Activated naive CD4-positive, alpha-beta T cell treated with anti-CD3 and anti-CD28 coated beads, Interleukin-2, amount 10 ng/mL, durations not matched to agents 7 days and 5 days (primary cell): ENCODE measurements at places on chromosomes 2 and 18.
A peak's percentile ranks its signal among the peaks of the same experiment; 100 is the strongest.

- DNase-seq, result no peak
Observed at GRCh38 chr2:193228276-193228675, 1033.5 kb upstream of the TMEFF2 start.

GRCh38 chr2:215861607-215862350 is 151.6 kb downstream of the MREG start:
- DNase-seq, result no peak

GRCh38 chr18:51171223-51171622 is 26.3 kb downstream of the MEX3C start:
- no peak for DNase-seq

DNA sequence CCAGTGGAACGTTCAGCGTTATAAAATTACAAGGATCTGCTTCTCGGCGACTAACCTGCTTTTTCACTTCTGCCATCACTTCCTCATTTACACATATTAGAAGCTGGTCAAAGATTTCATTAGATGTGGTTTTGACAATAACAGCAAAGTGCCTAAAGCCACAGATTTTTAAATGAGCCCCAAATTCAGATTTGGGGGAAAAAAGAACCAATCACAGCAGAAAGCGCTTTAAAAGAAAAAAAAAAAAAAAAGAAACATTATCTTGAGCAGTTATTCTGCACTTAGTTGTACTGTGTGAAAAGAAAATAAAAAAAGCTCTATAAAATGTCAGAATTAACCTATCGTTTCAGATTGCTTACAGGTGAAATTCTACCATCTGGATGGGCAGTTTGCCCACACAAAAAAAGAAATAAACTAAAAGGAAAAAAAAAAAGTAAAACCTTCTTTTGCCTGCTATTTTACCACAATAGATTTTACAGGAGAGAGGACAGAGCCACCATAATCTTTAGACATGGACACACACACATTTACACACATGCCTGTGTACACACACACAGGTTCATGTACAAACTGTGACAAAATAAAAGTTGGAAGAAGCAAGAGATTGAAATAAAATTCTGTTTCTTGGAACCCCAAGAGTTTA is 167.2 kb downstream of the TCF4 start:
- DNase-seq, result no peak

GRCh38 chr2:157259386-157259785 is 1.9 kb downstream of the GALNT5 start:
- no peak for DNase-seq

DNA sequence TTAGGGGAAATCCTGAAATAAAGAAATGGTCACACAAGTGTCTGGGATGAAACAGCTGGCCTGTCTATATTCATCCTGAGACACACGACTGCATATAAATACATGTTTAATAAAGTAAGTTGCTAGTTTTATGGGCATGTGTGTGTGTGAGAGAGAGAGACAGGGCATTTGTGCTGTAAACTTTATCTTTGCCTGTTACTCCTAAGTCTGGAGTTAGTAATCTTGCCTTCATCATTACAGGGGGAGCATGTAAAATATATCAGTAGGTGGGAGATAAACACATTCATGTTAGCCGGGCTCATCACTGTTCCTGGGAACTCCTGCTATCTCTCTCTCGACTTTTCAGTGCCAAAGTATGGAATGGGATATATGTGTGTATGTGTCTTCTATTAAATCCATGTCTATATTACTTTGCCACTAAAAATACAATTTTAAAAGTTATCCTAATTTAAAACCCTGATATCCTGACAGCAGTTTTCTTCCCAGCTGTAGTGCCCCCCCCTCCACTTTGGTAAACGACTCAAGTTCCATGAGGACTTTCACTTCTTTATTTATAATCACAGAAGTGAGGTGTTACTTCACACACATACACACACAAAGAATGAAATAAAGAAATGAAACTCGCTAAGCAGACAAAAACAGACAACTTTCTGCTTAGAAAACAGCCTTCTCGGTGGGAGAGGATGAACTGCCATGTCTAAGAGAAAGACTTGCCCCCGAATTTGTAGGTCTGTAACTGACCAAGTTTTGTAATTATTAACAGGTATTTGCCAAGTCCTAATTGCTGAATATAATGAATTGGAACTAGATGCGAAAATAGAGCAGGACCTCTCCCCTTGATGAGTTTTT is 947 bp downstream of the ZEB2 start:
- DNase-seq, result no peak

- DNase-seq, result no peak
Observed at GRCh38 chr2:47237375-47238334, 82.5 kb upstream of the STPG4 start.

DNA sequence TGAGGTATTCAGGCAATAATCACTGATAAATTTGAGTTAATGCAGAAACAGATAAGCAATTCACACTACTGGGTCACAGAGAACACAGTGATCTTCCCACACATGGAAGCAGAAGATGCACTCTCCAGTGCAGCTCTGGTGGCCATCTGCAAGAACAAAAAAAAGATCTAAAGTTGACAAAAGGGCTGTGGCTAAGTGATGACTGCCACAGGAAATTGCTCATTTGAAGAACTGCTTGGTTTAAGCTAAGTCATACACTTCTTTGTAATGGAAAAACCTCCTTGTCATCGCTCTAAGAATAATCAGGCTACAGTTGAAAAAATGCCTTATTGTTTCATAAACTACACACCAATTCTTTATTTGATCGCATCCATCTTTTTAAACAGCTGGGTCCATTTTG is 115.1 kb downstream of the DTNB start:
- peak; percentile 61 for DNase-seq

GRCh38 chr2:229133155-229133772 is 137.8 kb downstream of the PID1 start:
- no peak for DNase-seq

GRCh38 chr2:143140864-143141661 is 11.8 kb downstream of the ARHGAP15 start:
- no peak for DNase-seq

GRCh38 chr18:26460449-26461091 is 87.8 kb downstream of the KCTD1 start:
- DNase-seq, result no peak

GRCh38 chr2:68767996-68768395 is 33.4 kb downstream of the ARHGAP25 start:
- DNase-seq, result no peak

- no peak for DNase-seq
Observed at GRCh38 chr2:47654790-47655562, 128.0 kb upstream of the MSH6 start.

DNA sequence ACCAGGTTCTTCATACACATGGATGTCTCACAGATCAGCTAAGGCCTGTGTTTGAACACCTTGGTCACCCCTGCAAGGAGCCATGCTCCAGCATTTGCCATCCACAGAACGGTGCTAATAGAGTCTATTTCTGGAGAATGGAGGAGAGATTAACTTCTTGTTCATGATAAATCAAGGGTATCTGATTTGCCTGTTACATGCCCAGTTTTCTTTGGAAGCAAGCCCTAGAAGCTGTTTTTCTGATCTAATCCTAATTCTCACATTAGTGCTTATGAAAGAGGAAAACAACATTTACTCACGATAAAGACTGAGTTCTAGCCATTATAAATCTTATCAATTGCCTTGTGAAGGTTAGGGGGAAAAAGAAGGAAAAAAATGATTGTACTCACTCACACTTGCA is 119.6 kb upstream of the DTNA start:
- DNase-seq, result no peak

DNA sequence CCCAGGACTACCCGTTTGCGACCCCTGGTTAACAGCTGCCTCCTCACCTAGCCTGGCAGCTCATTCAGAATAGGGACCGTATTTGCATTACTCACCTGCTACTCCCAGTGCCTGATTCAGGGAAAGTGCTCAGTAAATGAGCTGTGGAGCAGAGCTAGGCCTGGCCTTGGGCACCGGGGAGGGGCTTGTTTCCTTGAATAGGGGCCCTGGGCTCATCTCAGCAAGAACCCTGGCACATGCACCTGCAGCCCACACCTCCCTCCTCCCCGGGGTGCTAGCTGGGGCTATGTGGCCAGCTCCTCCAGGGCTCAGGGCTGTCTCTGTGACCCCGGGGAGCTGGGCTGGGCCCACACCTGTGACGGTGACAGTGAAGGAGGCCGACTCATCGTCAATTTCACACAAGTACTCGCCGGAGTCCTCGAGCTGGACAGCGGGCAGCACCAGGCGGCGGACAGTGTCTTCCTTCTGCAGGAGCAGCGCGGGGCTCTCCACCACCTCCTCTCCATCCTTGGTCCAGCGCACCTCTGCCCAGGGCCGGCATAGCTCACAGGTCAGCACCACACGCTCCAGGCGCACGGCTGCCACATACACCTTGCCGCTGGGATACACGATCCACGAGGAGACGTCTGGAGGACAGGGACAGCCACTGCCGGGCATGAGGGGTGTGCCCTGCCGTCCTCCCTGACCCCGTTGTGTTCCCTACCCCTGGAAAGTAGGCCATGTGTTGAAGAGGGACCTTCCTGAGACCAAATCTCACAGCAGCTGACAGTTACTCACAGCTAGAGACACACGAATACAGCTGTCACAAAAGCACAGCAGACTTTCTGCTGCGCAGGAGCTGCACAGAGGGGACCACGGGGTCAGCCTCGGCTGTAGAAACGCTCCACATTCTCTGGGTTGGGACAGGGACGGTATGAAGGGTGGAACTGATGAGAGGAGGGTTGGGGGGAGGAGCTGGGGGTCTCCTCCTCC is 9.0 kb downstream of the OBSL1 start:
- no peak for DNase-seq

DNA sequence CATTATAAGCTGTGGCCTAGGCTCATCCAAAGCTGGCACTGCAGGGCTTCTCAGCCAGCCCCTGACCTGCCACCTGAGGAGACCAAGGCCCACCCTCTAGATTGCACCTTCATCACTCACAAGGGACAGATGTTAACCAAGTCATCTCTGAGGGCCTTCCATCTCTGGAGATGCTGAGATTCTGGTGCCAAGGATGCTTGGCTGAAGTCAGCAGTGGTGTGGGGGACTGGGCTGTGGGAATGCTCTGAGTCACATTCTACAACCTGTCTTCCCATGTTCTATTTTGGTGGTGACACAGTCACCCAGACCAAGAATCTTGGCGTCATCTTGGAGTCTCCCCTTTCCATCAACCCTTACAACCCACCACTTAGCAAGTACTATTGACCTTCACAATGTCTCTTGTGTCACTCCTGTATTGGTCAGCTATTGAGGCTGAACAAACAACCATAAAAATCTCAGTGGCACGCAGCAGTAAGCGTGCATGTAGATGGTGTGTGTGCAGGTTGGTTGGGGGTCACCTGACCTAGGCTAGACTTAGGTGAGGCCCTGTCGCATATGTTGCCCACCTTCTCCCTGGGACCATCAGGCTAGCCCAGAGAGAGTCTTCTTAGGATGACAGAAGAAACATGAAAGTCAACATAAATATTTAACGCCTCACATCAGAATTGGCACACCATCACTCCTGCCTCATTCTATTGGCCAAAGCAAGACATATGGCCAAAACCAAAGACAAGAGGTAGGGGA is 135.0 kb downstream of the SMAD7 start:
- DNase-seq, result no peak

DNA sequence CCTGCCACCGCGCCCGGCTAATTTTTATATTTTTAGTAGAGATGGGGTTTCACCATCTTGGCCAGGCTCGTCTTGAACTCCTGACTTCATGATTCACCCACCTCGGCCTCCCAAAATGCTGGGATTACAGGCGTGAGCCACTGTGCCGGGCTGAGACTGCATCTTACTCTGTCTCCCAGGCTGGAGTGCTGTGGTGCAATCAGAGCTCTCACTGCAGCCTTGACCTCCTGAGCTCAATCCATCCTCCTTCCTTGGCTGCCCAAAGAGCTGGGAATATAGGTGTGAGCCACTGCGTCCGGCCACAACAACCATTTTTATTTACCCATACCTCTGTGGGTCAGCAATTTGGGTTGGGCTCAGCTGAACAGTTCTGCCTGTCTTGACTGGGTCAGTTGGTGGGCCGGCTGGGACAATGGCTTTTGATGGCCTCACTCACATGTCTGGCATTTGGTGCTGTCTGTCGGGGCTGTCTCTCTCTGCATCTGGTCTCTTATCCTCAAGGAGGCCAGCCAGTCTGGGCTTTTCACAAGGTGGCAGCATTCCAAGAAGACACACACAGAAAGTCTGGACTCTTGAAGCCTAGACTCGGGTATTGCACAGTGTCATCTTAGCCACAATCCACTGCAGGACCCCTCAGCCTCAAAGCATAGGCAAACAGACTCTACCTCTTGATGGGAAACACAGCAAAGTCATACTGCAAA is 116.8 kb upstream of the GATA6 start:
- no peak for DNase-seq

- no peak for DNase-seq
Observed at GRCh38 chr2:201891676-201892075, 85.3 kb downstream of the CDK15 start.

DNA sequence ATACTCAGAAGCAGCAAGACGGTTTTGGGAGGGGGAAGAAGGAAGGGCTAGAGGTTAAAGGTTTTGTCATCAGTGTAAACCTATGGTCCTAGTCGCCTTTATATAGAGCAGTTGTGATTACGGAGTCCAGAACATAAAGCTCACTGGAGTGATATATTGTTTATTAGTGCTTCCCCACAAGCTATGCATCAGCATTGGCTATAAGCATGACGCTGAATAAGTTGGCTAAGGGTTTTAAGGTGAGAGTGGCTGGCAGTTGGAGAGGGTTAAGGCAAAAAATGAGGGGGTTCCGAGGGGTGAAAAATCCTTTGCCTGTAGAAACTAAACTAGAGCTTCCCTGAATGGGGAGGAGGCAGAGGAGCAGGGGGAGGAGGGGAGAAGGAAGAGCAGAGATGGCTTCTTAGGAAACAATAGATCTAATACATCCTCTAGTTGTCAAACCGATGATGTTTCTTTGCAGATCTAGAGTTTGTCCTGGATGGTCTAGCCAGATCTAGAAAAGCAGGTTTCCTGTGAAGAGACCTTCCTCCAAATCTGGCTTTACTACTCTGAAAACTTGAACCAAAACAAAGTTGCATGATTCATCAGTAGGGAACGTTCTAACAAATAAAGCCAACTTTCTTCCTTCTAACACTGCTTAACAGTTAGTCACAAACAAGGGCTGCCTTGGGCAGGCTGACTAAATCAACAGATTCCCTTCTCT is 2.5 kb downstream of the KLF7 start:
- DNase-seq, result no peak
